ENCODE measurements at places on chromosomes 2 and 18.
A peak's percentile ranks its signal among the peaks of the same experiment; 100 is the strongest.

DNA sequence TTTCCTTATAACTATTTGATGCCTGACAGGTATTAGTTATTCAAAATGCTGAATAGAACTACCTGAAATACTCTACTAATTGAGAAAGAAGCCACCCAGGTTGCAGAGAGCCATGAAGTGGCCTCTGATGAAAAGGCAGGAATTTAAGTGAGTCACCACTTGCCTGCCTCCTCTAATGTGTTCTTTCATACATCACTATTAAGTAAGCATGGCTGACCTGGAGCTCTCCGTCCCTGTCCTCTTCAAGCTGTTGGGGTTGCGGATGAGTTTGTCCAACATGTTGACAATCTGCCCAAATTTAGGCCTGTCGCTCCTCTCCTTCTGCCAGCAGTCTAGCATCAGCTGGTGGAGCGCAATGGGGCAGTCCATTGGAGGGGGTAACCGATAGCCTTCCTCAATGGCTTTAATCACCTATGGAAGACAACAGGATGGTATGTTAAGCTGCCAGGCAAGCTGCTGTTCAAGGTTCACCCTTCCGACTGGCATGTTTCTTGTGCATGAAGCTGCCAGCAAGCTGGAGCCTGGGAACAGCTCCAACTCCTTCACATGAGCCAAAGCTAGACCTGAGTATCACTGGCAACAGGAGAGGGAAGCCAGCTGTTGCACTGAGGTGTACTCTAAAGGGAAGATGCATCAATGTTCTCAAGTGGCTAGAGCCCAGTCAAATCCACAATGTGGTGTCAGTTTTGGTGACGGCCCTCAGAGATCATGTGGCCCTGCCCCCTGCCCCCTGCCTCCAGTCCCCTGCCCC is 142.2 kb downstream of the EPHA4 start:
- no peak for DNase-seq

GRCh38 chr18:12031846-12032245 is 50.5 kb downstream of the IMPA2 start:
- DNase-seq: peak; percentile 74

DNA sequence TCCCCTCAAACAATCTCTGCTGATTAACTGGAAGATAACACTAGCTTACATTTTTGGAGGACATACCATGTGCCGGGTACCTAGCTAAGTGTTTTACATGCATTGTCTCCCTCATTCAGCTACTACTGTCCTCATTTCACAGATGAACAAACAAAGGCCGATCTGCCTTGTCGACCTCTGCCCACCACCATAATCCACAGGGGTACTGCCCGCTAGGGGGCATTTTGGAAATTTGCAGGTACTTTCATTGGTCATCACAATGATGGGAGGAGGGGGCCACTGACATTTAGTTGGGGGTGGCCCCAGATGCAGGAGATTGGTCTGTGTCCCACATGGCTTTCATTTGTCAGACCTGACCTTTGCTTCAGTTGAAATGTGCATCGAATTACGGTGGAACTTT is 3.9 kb upstream of the TMEM163 start:
- no peak for DNase-seq

DNA sequence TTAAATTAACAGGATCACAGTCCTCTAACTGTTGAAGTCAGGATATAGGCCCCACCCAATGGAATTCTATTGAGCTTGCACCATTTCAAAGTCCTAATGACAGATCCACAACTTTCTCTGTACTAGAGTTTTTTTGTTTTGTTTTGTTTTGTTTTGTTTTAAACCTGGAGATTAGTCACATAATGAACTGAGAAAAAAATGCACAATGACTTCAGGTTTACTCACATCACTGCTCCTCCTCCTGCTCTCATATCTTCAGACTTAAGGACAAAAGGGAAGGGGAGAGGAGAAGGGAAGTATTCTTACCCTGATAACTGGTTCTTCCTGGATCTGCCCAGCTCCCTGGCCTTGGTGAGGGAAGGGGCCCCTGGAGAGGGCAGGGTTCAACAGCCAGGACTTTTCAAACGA is 208.2 kb upstream of the EPHA4 start:
- no peak for DNase-seq

DNA sequence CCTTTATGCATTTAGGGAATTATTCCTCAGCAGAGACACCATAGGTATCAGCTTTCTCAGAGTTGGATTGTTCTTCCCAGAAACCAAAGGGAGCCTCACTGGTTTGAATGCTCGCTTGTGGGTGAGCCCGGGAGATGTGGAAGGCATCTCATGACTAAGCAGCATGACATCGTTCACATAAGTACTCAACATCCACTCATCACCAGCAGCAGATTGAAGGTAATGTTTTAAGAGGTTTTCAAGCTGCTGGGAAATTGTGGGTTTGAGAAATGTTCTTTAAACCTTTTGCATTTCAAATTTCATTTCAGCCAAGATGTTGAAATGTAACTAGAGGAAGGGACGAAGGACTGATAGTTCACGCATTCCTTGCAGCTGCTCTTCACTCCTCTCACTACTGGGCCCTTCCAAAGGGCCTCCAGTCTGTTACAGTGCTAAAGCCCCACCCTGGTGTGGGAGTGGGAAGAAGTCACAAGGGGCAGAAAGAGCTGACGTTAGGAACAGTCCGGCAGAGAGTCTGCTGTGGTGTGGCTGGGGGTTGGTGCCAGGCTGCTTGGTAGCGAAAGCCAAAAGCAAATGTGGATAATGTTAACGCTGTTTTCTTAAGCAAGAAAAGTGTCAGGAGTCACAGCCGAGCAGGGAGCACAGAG is 324.5 kb upstream of the EPHA4 start:
- no peak for DNase-seq

GRCh38 chr2:74632939-74633312 is 15.2 kb downstream of the M1AP start:
- DNase-seq: no peak

- no peak for DNase-seq
These were observed 34.8 kb upstream of the RND3 start for GRCh38 chr2:150522269-150522668.

DNA sequence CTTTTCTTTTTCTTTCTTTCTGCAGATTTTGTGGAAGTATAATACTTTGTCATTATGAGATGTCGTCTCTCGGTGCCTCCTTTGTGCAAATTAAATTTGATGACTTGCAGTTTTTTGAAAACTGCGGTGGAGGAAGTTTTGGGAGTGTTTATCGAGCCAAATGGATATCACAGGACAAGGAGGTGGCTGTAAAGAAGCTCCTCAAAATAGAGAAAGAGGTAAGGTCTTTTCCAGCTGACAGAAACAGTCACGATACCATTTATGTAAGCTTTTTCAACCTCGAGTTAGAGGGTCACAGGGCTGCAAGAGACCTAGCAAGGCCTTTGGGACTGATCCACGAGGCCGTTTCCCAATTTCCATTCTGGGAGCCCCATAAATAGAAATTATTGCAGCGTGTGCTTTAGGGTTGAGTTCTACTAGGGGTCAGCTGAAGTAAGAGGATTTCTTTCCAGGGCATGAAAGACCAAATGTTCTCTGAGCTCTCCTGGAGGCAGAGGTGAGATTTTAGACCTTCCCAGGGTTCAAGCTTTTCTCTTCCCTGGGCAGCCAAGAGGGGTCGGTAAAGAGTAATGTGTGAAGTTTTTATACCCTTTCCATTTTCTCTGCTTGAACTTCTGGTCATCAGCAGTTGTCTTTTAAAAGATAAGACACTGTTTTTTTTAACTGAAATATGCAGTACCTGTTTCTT is 15.5 kb downstream of the MAP3K20 start:
- peak; percentile 31 for DNase-seq

GRCh38 chr18:12843420-12844350 is 40.4 kb downstream of the PTPN2 start:
- no peak for DNase-seq

- DNase-seq: no peak
These were observed 96.6 kb downstream of the RHBDD1 start for GRCh38 chr2:226932443-226932842.

DNA sequence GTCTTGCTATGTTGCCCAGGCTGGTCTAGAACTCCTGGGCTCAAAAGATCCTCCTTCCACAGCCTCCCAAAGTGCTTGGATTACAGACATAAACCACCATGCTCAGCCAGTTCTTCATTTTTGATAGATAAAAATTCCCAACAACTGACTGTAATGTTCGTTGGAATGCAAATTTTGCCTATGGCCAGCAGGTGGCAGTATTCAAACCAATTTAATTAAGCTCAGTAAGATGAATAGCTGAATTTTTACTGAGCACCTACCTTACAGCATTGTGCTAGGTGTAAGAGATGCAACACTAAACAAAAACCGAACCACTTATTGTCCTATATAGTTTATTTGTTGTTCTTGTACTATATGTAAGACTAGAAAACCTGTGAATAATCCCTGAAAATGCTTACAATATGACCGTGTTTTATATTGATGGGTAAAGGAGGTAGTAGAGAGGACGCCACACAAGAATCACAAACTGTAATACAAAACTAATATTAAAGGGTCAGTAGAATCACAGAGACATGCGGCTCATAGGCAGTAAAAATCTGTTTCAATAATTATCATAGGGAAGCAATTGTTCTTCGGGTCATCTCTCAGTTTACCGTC is 8.2 kb upstream of the TMEM182 start:
- no peak for DNase-seq

DNA sequence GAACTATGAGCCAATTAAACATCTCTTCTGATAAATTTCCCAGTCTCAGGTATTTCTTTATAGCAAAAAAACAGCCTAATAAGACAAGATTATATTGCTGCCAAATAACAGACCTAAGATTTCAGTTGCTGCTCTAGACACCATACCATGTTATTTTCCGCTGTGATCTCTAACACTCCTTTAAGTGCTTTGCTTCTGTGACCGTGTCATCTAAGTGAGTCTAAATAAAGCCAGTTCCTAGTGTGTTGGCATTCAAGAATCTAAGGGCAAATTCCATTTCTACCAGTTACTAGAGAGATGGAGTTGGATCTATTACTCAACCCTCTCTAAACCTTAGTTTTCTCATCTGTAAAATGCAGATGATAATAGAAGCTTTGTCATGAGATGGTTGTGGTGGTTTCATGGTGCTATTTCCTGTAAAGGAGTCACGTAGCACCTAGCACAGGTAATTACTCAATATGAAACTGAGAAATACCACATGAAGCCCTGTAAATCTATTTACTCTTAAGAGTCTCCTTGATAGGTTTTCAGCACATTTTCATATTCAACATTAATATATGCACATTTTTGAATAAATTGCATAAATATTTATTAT is 40.5 kb downstream of the SPHKAP start:
- no peak for DNase-seq
